ENCODE measurements at places on chromosomes 5 and 9.

- DNase-seq: peak; percentile 66
These were observed 6.6 kb upstream of the FAM151B start for GRCh38 chr5:80481019-80481893.

- no peak for DNase-seq
These were observed 402.2 kb upstream of the WWC1 start for GRCh38 chr5:167889276-167889675.

DNA sequence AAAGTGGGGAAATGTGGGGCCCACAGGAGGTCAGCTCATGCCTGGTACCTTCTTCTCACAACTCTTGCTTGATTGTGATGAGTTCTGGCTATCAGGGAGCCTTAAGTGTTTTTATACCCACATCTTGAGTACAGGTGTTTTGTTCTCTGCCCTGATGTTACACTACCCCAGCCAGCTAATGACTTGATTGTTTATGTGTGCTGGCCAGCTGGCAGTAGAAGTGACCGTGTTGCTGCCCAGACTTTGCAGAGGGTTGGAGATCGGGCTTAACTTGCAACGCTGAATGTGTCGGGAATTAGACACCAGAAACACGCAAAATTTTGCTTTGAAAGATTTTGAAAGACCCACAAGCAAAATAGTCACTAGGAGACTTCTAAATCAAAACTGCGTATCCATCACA lies 16.9 kb upstream of the ZDHHC11B start:
- no peak for DNase-seq

DNA sequence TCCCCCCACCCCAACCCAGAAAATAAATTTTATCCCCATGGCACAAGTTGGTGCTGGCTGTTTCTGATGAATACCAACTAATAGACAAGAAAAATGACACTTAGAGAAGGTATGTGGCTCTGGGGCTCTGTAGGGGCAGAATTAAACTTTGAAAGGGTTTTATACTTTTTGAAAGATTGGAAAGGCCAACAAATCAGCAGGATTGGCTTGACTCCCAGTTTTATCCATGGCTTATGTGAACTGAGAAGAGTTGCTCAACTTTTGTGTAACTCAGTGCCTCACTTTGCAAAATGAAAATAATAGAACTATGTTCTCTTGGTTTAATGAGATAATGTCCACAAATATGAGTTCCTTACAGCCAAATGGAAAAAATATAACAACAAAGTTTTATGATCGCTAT lies 288.9 kb upstream of the KIF2A start:
- DNase-seq: peak; percentile 8

GRCh38 chr9:130833031-130833990 lies 1.7 kb upstream of the ABL1 start:
- DNase-seq: no peak

GRCh38 chr5:167255926-167256325 lies 1035.5 kb upstream of the WWC1 start:
- DNase-seq: no peak

DNA sequence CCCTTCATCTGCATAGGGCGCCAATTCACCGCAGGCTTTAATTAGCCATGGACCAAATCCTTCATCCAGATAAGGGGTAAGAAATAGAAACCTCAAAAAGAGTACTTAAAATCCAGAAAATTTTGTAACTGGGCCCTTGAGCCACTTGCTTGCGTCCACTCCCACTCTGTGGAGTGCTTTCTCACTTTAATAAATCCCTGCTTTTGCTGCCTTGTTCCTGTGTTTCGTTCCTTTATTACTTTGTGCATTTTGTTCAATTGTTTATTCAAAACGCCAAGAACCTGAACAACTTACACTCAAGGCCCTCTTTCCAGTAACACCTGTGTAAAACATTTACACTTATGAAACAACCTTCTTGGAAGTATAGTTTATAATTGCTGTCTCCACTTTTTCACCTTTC lies 66.5 kb downstream of the HMHB1 start:
- DNase-seq: no peak

- DNase-seq: no peak
These were observed 27.9 kb upstream of the IL31RA start for GRCh38 chr5:55823151-55823796.

GRCh38 chr9:111843971-111844370 lies 49.2 kb upstream of the SHOC1 start:
- no peak for DNase-seq

- DNase-seq: no peak
These were observed 111.6 kb downstream of the SREK1 start for GRCh38 chr5:66255714-66256113.

GRCh38 chr9:109198736-109199382 lies 31.8 kb upstream of the FRRS1L start:
- DNase-seq: no peak

- no peak for DNase-seq
These were observed 23.0 kb upstream of the NSG2 start for GRCh38 chr5:174022384-174023095.

- no peak for DNase-seq
These were observed 532.5 kb downstream of the KIF4B start for GRCh38 chr5:155546075-155546474.

DNA sequence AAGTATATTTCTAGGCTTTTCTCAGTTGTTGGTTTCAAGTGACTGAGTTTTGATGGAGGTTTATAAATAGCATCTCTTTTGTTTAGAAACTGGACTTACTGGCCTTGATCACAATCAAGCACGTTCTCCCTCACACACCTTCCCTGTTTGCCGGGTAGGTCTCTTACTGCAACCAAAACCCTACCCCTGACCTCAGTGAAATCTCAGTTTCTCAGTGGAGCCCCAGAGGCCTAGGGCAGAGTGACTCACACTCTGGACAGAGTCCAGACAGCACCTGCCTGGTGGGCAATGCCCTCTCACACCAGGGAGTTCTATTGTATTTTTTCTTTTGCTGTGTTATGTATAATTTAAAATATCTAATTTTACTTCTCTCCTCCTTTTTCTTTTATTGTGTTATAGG lies 48.4 kb upstream of the EPB41L4B start:
- DNase-seq: no peak

GRCh38 chr9:1658661-1659362 lies 356.3 kb upstream of the SMARCA2 start:
- DNase-seq: no peak
